ENCODE measurements at places on chromosomes 12 and 14.

- DNase-seq = no peak
Observed at GRCh38 chr12:6178981-6179761, 21.0 kb upstream of the CD9 start.

DNA sequence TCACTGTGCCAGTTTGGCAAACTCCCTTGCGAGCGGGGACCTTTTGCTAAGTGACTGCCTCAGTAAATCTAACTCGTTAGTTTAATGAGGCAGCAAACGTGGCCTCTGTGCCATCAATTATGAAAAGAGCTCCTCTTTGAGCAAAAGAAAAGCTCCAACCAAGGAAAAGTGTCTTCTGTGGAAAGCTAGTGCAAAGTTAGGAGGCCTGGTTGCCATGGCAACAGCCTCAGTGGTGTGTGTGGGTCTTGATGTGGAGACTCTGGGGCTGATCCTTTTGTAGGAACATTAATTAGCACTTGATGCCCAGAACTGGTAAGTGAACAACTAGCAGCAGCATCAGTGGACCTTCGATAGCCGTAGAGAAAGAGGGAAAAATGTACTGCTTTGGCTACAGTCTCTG, 145.7 kb downstream of the CHST11 start:
- DNase-seq = no peak

DNA sequence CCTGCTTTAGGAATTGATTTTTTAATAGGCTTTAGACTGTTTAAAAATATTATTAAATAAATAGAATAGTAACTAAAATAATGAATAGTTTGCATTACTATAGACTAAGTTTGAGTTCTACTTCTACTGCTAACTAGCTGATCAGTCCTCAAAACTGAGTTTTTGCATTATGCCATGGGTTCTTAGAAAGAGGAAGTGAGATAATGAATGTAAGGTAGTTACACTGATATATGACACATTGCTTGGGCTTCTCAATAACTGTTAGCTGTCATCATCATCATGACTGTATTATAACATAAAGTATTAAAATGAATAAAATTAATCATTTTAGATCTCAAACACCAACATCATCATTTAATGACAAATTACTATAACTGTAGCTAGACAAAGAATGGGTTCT, 949.7 kb downstream of the TRHDE start:
- DNase-seq = peak; percentile 53

GRCh38 chr12:16002880-16003279, 91.7 kb downstream of the DERA start:
- no peak for DNase-seq

DNA sequence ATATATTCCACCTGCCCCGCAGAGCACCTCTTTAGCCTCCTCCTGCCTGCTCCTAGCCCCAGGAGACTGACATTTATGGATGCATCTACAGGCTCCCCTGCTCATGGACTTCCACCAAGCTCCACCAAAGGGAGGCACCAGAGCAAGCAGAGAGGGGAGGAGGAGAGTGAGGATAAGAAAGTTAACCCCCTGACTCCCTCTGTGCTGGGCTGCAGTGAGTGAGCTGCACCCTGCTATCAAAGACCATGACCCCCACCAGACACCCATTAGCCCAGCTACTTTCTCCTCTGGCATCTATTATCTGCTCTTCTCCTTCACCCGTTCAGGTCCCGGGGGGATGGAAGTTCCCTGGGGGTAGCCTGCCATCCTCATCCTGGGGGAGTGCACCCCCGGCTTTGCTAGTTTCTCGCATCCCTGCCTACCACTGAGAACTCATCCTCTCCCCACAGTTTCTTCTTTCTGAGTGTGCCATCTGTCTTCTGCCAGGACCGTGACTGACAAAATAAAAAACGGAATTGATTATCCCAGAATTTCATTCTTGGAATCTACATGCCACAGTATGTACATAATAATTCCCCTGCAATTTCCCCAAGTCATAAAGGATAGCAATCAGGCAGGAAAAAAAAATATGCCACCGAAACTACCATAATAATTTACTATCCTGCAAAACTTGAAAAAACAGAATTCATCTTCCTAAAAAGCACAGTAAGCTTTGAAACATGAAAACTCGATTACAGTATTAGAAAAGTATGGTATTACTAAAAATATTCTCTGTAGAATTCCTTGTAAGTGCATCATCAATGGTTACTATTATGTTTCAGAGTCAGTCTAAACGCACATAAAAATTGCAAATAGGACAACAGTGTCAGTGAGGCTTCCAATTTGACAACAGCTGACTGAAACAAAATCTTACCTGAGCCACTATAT, 45.2 kb downstream of the FOXN3 start:
- no peak for DNase-seq

DNA sequence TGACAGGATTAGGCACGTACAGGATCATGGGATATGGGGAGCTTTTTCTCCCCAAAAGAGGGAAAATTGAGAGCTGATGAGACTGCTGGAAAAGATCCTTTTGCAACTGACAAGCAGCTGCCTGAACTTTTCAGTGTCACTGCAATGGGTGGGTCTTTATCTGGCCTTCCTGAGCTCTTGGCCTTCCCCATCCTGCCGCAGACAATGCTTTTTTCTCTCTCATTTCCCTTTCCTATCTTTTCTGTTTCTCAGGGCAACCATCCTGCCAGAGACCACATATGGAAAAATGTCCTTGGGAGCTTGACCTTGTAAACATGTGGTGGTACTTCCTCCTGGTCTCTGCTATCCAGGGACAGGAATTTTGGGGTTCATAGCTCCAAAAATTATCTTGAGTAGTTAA, 75.8 kb downstream of the CALM1 start:
- no peak for DNase-seq
